ENCODE measurements at places on chromosomes 5 and 9. TPM values are rescaled to one million over a fixed set of nuclear protein-coding genes. Genes with fewer than 3 reads are reported as not detected.

GRCh38 chr9:92008041-92008440 lies 58.0 kb upstream of the ROR2 start:
- no peak for DNase-seq

- no peak for DNase-seq
Measured at GRCh38 chr9:19416143-19416542, 7.3 kb downstream of the ACER2 start.

GCNT4 gene
- 0.19 TPM for total RNA-seq

DNA sequence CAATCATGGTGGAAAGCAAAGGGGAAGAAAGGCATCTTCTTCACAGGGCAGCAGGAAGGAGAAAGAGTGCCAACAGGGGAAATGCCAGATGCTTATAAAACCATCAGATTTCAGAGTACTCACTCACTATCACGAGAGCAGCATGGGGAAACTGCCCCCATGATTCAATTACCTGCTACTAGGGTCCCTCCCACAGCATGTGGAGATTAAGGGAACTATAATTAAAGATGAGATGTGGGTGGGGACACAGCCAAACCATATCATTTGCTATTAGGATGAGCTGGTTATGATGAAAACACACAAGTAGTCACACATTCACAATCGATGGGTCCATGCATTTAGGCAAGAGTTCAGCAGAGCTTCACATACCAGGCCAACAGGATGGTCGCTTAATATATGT lies 469.0 kb downstream of the PDE4D start:
- no peak for DNase-seq

ZNG1E gene
- total RNA-seq, result 27.8 TPM

DNA sequence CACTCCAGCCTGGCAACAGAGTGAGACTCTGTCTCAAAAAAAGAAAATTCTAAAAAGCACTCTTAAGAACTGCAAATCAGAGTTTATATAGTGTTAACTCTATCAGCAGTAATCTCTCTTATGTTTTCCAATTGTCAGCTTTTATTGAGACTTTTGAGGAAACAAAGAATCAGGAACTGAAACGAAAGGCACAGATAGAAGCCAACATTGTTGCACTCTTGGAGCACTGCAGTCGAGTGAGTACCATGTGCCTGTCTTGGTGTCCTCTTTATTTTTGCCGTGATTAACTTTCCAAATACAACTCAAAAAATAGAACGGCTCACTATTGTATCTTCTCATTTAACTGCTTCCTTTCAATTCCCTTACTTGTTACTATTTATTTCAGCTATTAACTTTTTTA lies 41.7 kb upstream of the LRRC19 start:
- no peak for DNase-seq

BARHL1 gene
- not detected for total RNA-seq

GRCh38 chr5:6757414-6757969 lies 44.3 kb downstream of the TENT4A start:
- no peak for DNase-seq

OGN gene
- not detected for total RNA-seq

DNA sequence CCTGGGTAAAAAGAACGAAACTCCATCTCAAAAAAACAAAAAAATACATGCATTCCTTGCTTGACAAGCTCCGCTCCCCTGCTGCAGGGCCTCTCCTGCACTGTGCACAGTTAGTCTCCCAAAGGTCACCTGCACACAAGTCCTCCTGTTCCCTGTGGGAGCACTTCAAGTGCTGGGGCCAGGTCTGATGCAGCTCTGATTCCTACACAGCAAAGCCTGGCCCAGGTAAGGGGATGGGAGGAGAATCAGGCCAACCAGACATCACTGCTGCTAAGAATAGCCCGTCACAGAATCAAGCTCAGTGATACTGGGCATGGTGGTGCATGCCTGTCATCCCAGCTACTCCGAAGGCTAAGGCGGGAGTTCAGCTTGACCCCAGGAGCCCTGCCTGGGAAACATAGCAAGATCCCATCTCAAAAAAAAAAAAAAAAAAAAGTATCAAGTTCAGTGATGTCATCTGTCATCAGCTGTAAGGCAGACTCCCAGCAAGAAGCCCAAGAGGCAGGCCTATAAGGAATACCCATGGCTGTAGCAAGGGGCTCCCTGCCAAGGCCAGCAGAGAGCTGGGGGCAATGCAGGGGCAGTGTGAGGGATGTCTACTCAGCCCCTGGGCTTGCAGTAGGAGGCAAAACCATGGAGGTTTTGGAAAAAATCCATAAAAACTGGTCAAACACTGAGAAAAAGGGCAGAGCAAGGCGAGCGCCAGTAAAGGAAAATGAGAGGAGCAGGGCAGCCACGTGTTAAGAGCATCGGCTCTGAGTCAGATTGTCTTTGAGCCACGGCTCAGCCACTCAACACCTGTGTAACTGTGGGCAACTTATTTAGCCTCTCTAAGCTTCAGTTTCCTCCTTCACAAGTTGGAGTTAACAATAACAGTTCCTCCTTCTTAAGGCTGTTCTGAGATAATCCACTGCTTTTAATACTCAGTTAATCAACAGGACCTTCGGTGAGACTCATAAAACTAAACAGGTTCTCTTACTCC lies 3.2 kb downstream of the TPM2 start:
- DNase-seq, result no peak

- DNase-seq, result peak; percentile 100
Measured at GRCh38 chr9:120730654-120731514, 16.6 kb upstream of the MEGF9 start.

DNA sequence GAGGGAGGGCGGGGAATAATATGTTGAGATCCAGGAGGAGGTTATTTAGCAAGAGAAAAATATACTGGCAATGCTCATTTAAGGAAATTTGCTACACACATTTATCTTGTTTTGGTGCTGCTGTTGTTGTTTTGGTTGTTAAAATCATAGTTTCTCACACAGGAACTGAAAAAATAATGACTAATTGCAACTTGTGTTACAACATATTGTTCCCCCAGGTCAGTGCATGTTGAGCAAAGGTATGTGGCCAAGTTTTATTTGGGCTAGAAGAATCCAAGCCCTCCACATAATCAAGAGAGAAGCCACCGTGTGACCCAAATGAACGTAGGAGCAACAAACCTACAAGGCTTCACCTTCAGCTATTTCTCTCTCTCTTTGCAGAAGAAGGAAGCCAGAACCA lies 220.3 kb upstream of the DAPK1 start:
- no peak for DNase-seq

GRCh38 chr9:21779397-21779796 lies 23.0 kb upstream of the MTAP start:
- DNase-seq, result no peak

DNA sequence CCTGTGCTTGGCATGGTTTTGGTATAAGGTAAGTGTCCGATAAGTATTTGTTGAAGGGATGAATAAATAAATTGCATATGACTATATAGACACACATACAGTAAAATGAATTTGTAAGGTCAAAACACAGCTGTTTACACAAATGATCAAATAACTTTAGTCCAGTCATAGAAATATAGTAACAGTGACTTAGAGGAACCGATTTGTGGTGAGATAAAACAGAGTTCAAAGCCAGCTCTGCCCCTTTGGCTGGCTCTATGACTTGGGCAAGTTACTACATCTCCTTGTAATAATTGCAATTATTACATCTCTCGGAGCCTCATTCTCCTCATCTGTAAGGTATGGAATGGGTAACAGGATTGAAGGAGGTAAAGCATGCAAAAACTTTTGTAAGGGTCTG lies 384.0 kb downstream of the PLK2 start:
- no peak for DNase-seq

DNA sequence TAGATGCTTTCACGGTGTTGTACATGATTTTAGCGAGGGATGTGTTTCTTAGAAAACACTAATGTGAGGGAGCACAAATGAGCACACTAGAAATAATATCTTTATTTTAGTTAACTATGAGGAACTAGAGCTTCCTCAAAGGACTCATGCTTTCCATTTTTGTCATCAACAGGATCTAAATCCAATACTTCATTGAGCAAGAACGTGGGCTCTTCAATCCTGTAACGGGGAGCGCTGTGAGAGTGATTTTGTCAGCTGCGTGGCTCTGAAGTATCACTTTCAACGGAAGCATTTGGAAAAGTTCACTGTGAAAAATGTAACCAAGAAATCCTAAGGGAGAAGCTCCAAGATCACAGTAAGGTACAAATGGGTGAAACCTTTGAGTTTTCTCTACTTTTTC lies 93.2 kb downstream of the LIX1 start:
- DNase-seq, result no peak

KCNIP1 gene
- total RNA-seq, result 0.36 TPM

GRCh38 chr9:16475257-16475656 lies 395.2 kb downstream of the BNC2 start:
- no peak for DNase-seq

HTR4 gene
- total RNA-seq, result not detected

DNA sequence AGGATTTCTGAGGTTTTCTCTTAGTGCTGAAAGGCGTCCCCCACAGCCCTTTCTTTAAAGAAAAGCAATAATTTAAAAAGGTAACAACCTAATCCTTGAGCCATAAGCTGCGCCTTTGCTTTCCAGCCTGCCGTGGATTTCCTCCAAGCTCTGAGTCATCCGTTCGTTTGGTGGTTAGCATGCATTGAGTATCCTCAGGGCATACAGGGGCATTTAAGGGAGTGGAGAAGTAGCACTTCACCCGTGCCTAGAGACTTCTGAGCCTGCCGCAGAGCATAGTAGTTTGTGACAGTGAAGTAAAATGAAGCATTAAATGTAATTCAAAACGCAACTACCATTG lies 892 bp upstream of the TNC start:
- DNase-seq, result peak; percentile 96

DNA sequence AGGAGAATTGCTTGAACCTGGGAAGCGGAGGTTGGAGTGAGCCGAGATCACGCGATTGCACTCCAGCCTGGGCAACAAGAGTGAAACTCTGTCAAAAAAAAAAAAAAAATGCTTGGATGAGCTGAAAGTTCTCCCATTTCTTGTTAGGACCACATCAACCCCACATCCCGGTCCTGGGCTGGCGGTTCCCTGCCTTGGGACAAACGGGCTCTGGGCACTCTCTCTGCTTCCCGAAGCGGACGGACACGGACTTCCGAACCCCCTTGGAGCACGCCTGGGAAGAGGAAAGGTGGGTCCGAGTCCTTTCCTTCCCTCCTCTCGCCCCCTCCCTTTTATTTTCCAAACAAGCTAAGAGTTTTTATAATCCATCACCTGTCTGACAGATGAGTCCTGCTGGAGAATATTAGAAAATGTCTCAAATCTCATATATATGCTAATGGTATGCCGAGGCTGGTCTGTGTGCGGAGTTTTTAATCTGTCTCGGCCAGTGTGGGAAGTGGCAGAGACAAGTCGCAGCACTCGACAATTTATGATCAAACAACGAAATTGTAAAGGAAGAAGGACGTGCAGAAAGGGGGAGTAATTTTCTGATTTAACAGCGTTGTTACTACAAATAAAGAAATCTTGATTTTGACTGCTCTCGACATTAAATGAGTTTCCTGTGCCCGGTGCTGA lies 257.9 kb upstream of the IRX4 start:
- no peak for DNase-seq

DNA sequence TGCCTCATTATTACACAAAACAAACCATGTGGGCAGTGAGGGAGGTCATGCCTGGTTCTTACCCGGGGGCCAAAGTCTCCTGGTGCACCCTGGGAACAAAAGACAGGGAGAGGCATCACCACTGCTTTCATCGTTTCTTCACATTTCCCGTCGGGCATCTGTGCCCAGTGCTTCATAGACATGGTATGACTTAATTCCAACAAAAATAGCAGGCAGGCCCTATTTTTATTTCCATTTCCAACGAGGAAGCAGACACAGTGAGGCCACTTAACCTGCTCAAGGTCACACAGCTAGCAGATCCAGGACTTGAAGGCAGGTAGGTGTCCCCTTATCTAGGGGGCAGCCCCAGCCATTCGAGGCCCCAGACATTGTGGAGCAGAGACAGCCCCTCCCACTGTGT lies 34.6 kb upstream of the PHYKPL start:
- no peak for DNase-seq

GRCh38 chr5:86461169-86461956 lies 156.4 kb upstream of the COX7C start:
- DNase-seq, result peak; percentile 49

- no peak for DNase-seq
Measured at GRCh38 chr9:36560771-36561170, 11.9 kb upstream of the MELK start.

FREM1 gene
- total RNA-seq, result 0.14 TPM

WDR38 gene
- total RNA-seq, result not detected

DROSHA gene
- 47.8 TPM for total RNA-seq

Data from A172 (cell line).